ENCODE measurements at places on chromosomes 5 and 9.

DNA sequence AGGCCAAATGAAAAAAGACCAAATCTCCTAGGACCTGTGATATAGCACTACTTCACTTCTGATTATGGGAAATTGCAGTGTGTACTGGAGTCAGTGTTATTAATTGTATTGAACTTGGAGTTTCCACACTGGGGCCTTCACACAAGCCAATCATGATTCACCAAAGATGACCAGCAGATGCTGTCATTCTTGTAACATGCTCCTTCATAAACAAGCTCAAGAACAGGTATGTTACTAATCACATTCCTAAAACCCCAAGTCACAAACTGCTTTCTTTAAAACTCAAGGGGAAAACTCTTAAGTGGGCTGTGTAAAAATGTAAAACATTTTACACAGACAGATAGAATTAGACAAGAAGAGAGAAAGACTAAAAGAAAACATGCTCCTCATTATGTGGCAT lies 5.6 kb downstream of the KLHL3 start:
- no peak for DNase-seq

DNA sequence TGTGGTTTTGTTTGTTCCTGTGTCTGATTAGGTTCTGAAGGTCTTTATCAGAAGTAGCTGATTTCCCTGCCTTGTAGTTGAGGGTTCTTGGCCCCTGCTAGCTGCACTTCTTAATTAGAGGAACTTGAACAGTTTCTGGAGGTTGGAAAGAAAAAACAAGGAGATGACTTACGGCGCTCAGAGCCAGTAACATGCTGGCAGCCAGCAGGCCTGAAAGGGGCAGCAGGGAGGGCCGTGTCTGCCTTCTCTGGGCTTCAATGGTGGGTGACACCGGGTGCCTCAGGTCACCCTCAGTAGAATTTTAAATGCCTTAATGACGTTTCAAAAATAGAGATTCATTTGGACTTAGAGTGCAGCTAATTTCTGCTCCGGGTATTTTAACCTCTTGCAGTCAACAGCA lies 15.8 kb downstream of the UBE2QL1 start:
- no peak for DNase-seq

- DNase-seq, result no peak
Observed at GRCh38 chr5:117379521-117379920, 804.9 kb upstream of the SEMA6A start.

GRCh38 chr5:160959804-160960203 lies 107.8 kb upstream of the ATP10B start:
- no peak for DNase-seq

- DNase-seq, result no peak
Observed at GRCh38 chr5:66987126-66987525, 209.5 kb downstream of the CD180 start.

- no peak for DNase-seq
Observed at GRCh38 chr9:124303762-124304161, 46.0 kb downstream of the NEK6 start.

- no peak for DNase-seq
Observed at GRCh38 chr5:141846031-141846430, 32.2 kb downstream of the PCDH1 start.

DNA sequence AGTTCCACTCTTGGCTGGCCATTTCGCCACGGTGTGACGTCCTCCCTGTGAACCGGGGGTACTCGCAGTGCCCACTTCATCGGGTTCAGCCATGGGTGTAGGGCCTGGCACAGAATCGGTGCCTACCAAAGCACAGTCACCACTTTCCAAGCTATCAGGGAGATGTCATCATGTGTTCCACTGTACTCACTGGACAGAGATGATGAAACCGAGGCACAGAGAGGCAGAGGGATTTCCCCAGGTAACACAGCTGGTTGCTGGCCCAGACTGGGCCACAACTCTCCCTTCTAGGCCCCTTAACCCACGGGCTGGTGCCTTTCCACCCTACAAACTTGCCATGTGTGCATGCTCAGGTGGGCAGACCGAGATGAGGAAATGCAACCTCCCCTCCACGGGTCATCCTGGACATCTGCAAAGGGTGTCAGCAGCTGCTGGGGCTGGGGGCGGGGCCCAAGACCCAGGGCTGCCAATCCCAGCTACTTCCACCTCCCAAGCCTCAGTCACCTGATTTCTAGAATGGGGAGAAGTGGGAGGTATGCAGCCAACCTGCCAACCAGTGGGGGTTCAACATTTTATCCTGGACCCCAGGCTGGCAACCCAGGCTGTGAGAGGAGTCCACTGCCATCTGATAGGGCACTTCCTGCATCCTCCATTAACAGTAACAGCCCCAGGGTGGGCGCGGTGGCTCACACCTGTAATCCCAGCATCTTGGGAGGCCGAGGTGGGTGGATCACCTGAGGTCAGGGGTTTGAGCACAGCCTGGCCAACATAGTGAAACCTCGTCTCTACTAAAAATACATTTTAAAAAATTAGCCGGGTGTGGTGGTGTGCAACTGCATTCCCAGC lies 893 bp upstream of the SH2D3C start:
- DNase-seq, result no peak

DNA sequence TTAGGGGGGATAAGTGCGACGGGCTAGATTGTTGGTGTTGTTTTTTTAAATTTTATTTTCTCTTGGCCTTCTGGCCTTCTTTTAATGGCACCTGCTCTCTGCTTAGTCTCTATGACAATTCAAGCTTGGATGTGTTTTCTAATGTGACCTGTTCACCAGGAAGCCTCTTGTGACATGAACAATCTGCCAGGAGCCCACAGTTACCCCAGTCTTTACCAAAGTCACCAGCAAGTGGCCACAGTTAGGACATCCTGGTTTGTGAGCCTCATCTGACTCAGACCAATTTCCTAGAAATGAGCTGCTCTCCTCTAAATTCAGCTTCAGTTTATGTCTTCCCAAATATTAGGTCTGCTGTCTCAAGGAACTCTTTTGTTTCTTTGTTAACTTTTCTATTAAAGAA lies 135.8 kb downstream of the TLE4 start:
- DNase-seq, result no peak

DNA sequence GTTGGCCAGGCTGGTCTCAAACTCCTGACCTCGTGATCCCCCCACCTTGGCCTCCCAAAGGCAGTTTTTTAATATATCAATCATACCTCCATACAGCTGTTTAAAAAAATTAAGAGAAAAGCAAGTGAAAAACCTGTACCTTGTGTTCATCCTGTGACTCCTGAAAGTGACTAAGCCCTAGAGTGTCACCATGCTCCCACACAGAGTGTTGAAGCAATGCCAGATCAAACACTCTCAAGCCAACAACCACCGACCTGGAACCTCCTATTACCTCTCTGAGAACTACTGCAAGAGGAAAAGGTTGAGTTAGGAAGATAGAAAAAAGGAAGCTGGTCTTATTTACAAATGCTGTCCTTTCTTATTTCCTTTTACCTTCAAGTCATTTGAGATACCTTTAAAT lies 123.5 kb downstream of the RASEF start:
- peak; percentile 78 for DNase-seq

- DNase-seq, result no peak
Observed at GRCh38 chr9:89383030-89383720, 64.9 kb downstream of the SECISBP2 start.

DNA sequence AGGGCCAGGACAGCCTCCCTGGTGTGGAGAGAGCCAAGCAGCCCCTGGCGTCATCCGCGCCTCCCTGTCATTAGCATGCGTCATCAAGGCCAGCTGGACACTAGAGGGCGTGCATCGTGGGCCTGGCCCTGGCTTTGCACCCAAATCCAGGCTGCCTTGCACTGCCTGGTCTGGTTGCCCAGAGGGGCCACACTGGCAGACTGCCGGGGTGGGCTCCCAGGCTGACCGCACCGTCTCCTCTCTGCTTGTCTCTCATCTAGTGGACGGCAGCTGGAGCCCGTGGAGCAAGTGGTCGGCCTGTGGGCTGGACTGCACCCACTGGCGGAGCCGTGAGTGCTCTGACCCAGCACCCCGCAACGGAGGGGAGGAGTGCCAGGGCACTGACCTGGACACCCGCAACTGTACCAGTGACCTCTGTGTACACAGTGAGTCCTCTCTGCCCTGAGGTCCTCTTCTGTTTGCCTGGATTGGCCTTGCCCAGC lies 29.0 kb downstream of the HK3 start:
- DNase-seq, result peak; percentile 27

DNA sequence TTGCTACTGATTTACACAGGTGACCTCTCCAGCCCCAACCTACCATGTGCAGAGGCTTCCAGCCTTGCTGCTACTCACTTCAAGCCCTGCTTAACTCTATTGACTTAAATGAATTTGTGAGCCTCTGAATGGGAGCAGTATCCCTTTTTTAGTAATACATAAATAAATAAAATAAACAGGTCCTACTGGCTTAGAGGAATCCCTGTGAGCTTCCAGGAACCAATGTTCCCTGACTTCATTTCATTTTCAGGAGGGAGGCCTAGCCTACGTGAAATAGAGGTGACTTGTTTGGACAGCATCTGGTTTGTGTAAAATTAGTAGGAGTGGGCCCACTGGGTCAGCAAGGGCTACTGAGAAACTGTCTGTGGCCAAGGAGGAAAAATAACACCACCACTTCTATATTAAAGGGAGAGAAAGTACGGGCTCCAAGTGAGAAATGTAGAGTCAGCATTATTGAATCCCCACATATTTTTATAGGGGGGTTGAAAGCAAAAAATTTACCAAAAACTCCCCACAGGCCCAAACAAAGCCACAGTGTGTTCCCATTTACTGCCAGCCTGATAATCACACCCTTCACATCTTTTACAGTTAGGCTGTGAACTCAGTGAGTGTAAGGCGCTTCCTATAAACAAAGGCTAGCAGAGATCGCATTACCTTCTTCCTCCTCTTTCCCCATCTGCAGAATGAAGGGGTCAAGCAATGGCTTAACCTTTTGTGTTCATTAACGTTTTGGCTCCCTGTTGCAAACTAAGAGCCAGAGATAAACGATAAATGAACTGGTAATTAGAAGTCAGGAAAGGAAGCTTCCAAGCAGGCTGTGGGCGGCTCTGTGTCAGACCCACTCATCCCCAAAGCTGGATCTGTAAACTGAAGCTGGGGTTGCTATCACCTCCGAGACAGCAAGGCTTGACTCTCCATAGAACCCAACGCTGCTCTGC lies 138.8 kb upstream of the LIFR start:
- no peak for DNase-seq

DNA sequence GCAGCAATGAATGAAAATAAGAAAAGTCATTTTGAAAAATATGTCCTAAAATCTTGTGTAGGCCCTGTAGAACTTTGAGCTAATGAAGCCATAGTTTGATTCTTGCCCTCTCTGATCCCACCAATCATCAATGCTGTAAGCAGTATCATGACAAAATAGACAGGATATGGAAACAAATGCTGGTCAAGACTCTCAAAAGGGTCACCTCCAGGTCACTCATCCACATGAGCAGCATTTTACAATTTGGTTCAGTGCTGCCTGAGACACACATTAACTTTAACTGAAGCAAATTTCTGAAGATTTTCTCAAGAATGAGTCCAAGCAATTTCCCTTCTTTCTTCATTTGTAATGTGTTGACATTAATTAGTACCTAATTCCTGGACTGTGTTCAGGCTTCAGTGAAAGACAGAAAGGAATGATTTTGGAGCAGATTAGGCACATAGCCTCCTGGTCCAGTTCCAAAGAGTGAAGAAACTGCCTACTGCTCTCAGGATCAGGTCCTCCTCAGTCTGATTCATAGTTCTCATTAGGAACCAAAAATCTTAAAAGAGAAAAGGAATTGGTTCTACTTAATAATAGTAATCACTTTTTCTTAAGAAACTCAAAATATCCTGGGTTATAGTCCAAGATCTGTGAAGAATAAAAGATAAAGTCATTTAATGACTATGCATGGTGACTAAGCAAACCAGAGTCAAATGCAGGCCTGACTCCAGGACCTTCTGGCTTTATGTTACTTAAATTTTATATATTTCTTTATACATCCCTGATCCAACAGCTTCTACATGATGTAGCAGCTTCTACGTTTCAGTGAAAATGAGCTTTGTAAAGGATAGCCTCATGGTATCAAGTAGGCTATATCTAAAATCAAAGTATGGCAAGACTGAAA lies 192.1 kb upstream of the RGMB start:
- DNase-seq, result no peak

DNA sequence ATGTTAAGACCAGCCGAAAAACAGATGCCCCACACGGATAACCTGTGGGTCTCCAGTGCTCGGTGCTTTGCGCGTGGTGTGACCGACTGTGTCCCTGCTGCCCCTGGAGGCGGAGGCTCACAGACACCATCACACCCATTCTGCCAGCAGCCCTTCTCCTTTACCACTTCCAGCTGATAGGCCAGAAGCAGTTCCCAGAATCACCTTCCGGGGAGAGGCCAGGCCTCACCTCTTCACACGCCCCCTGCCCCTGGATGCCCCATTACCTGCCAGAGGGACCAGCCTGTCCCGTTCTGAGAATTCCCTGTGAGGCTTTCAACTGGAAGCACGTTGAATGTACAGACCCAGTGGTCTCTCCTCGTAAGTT lies 21.6 kb upstream of the LRRC14B start:
- DNase-seq, result no peak

DNA sequence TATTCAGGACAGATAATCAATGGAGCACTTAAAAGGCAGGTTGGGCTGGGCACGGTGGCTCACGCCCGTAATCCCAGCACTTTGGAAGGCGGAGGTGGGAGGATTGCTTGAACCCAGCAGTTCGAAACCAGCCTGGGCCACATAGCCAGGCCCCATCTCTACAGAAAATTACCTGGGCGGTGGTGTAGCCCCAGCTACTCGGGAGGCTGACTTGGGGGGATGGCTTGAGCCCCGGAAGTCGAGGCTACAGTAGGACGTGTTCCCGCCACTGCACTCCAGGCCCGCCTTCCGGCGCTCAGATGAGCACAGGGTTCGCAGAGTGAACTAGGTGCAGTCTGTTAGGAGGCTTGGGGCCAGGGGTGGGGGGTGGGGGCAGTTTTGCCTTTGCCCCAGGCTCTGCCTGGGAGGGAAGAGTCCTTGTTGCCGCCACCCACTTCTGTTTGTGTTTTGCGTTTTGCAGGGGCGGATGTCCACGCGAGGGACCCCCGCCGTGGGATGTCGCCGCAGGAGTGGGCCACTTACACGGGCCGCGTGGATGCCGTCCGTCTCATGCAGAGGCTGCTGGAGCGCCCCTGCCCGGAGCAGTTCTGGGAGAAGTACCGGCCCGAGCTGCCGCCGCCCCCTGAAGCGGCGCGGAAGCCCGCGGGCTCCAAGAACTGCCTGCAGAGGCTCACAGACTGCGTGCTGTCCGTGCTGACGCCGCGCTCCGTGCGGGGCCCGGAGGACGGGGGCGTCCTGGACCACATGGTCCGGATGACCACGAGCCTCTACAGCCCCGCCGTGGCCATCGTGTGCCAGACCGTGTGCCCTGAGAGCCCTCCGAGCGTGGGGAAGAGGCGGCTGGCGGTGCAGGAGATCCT lies 85.2 kb downstream of the ANKRD33B start:
- DNase-seq, result no peak

GRCh38 chr9:750249-750967 lies 91.1 kb upstream of the DMRT1 start:
- no peak for DNase-seq

DNA sequence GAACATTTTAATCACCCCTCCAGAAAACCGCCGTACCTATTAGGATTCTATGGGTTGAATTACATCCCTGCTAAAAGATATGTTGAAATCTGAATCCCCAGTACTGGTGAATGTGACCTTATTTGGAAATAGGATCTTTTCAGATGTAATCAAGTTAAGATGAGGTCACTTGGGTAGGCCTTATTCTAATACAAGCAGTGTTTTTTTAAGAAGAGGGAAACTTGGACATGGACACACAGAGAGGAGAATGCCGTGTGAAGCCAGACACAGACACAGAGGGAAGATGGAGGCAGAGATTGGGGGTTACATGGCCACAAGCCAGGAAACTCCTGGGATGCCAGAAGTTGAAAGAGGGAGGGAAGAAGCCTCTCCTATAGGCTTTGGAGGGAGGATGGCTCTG lies 183.5 kb downstream of the GNA14 start:
- no peak for DNase-seq
